NCI-H526 (cell line): ENCODE measurements at places on chromosomes 13 and 19.
A peak's percentile ranks its signal among the peaks of the same experiment; 100 is the strongest.

GRCh38 chr19:49434907-49435583, 6.3 kb downstream of the SLC17A7 start:
- DNase-seq = peak; percentile 42

DNA sequence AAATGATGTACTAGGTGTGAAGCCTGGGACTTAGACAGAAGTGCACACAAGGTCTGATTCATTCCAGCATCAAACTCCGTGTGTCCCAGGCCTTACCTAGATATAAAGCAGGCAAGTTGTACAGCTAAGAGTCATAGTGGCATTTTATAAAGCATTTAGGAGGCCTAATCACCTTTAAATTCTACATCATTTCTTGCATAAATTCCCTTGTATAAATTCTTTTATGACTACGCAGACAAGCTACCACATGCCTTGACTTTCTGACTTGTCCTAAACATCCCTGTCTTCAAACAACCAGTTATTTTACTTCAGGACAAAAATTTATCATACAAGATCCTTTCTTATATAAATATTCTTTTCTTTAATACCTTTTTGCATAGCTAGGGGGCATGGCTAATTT, 22.5 kb downstream of the TMEM255B start:
- no peak for DNase-seq

DNA sequence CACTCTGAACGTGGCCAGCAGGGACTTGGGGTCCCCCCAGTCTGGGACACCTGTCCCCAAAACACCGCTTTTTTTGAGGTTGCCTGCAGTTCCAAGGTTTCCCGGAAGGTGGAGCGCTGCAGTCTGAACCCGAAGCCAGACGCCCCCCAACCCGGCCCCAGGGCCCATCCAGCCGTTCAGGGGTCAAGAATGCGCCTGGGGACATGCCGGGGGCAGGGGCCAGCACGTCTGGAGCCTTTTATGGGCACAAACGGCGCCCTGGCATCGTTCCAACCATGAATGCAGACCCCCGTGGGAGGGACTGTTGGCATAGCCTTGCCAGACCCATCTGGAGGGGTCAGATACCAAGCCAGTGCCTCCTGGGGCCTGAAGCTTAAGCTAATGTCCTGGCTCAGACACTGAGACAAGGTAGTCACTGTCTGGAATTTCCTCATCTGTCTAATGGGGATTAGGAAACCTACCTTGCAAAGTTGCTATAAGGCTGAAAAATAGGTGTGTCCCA, 6.9 kb downstream of the S1PR5 start:
- no peak for DNase-seq

GRCh38 chr19:4633140-4633967, 6.0 kb upstream of the TNFAIP8L1 start:
- DNase-seq = peak; percentile 53

DNA sequence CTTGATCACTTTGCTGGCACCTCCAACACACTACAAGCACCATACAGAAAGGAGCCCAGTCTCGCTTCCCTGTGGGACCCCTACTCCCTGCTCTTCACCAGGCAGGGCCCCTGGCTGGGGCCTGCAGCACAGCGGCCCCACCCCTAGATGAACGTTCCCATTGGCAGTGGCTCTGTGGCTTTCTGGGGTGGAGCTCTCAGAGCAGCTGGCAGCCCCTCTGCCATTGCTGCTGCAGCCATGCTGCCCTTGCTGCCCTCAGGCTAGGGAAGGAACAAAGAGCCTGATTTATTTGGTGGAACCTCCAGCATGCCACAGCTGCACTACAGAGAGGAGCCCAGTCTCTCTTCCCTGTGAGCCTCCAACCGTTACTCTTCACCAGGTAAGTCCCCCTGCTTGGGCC, 5.8 kb downstream of the SIGLEC6 start:
- peak; percentile 29 for DNase-seq

- peak; percentile 66 for DNase-seq
Observed at GRCh38 chr19:18135712-18136584, 17.0 kb upstream of the PIK3R2 start.

- DNase-seq = no peak
Observed at GRCh38 chr13:25811506-25811905, 240.3 kb downstream of the SHISA2 start.

DNA sequence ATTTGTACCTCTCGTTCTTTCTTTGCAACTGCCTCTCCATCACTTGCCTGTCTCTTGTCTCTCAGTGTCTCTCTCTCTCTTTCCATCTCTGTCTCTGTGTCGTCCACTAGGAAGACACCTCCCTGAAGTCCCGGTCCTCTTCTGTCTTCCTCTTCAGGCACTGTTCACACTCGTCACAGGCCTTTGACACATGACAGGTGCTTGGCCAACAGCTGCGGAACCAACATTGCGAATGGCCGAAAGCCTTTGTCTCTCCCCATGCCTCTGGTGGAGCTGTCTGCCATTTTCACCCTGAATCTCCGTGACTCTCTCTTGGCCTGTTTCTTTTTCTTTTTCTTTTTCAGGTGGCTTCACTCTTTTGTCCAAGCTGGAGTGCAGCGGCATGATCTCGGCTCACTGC, 2.8 kb downstream of the HIPK4 start:
- DNase-seq = no peak

GRCh38 chr19:53057904-53058580, 13.5 kb downstream of the ERVV-2 start:
- DNase-seq = peak; percentile 86

DNA sequence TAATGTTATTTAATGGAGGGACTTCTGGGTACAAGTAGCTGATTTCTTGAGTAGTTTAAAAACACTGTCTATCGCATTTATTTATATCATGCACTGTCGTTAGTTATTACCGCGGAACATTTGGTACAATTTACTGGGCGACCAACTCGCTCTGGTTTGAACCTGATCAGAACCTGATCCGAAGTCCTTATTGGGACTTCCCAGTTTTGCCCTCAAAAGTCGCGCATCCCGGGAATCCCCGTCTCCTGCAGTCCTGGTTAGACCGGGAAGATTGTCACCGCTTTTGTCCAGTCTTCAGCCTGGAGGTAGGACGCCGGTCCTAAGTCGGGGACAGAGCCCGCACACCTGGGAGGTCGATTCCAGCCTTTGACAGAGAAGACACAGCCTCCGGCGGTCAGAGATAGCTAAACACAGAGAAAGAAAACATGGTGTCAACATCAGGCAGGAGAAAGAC, 694 bp downstream of the CLN5 start:
- DNase-seq = no peak
